ENCODE measurements at places on chromosomes 3 and 15.

DNA sequence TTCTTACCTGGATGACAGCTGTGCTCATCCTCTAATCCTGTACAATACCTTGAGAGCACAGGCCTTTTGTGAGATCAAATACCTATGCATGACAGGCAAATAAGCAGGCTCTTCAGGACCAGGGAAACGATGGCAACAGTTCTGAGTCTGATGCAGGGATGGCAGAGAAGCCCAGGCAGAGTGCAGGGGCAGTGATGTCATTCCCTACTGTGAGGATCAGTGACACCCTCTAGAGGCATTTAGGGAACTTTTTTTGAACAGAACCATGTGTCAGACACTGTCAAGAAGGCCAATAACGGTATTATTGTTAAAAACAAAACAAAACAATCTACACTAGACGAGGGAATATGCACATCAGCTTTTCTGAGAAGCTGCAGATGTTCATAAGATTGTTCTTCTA is 314.8 kb upstream of the CTDSPL start:
- no peak for DNase-seq

DNA sequence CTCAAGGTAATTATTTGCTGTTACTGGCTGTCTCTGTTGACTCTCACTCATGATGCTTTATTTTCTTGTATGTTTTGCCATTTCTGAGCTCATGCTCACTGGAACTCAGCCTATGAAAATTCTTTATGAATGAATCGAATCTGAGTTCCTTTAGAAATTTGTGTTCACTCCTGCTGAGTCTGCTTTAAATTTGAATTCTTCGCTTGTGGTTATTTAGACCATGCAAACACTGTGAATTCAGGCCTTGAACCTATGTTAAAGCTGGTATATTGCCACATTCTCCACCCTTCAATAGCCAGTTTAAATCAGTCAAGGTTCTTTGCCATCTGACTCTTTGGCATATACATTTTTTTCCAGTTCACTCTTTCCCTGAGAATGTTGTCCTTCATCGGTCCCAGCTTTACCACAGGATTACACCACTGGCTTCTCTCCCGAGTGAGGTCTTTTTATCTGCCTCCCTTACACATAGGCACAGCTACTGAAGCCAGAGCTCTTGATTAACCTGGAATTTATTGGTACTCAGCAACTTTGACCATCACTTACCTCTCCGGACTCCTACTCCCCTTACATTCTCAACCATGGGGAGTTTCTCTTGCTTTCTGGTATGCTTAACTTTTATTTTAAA is 400.6 kb downstream of the VPS13C start:
- no peak for DNase-seq

DNA sequence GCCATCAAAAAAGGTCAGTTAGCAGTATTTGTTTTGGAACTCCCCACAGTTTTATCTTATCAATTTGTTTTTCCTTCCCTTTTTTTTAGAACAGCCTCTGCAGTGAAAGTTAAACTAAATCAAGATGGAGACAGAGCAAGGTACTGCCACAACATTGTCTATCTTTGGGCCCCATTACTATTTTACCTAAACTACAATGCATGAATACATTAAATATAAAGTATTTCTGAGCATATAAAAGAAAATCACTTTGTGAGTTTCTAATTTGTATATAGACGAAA is 139.5 kb downstream of the MEIS2 start:
- no peak for DNase-seq

DNA sequence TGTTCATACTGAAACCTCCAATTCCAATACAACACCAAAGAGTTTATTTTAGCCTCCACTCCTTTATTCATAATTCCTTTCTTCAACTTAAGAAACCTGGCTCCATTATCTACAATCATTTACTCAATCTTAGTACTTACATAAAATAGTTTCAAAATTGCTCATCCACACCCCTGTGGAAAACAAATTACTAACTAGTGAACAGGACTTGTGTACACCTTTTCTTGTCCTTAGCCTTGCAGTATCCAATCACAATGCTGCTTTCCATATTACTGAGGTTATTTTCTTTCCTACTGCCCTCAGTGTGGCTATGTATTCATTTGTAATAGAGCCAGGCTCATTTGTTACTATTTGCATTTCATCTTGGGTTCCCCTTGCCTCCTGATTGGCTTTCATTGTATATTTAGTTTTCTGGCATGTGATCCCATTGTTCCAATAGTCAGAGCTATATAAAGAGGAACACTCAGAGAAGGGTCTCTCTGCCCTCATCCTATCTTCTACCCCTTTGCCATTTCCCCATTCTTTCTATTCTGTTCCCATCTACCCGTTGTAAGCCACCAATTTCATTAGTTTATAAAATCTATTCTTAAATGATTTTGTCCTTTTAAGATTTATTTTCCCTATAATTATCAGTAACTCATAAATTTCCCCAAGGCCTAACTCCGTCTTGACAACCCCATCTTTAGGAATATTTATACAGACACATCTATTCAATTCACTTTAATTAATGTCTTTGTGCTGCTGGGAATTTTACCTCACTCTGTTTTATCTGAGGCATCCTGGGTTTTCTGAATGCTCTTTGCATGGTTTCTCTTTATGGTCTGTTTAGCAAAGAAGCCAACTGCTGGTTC is 67.9 kb upstream of the RBP1 start:
- DNase-seq: no peak

DNA sequence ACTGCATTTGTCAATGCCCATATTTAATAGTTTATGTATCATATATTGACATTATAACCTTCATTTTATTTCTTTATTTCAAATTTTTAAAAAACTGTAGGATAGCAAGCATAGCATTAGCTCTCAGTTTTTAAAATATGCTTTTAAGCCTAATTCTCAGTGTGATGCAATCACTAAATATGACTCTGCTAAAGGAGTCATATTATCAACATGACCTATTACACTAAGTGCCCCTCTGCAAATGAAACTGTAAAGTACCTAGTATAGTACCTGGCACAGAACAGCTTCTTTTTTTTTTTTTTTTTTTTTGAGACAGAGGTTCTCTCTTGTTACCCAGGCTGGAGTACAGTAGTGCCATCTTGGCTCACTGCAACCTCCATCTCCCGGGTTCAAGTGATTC is 179.4 kb upstream of the CGNL1 start:
- no peak for DNase-seq

DNA sequence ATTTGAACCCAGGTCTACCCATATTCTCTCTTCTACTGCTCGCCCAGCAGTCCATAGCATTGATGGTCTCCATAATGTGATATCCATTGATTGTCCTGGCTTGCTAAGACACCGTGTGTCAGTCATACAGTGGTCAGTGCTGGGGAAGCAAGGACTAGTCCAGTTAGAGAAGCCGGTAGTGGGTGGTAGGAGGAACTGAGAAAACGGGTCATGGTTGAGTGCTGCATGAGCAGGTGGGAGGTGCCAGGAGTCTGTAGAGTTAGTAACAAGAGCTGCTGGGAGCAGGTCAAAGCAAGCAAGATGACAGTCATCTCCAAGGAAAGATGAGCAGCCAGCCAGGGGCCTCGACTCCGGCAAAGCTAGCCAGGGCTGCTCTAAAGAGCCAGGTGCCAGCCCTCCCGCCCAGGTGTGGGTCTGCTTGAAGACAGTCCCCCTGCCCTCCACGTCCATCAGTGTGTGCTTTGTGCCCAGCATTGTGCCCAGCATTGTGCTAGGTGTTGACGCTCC is 29.5 kb upstream of the USP3 start:
- no peak for DNase-seq

GRCh38 chr3:78255403-78255802 is 1215.5 kb downstream of the ROBO2 start:
- no peak for DNase-seq

DNA sequence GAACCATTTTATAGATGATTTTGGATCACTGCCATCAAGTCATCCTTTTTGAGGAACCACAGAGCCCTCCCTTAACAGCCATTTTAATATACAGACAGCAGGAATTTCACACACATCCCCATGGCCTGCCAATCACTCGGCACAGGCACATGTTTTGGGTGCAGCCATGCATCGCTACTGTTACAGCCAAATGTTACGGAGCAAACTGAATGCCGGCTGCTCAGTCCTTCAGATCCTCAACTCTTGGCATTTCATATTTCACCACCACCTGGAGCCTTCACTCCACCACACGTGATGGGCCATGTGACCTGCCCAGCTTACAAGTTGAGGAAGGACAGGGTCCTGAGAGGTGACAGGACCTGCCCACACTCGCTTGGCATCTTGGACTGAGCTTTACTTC is 90.8 kb downstream of the OXNAD1 start:
- DNase-seq: no peak

DNA sequence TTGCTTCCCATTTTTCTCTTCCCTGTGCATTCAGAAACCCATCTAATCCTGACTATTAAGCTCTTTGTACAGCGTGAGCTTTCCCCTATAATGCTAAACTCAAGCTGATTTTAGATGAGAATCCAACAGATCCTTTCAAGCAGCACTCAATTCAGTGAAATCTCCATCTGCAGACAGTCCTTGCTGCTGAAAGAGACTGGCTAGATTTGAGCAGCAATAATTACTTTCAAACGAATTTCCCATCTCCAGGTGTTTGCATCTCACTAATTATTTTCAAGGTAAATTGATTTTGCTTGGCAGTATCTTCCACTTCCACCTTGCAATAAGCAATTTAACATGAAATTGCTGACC is 49.5 kb upstream of the SLC7A14 start:
- no peak for DNase-seq

GRCh38 chr3:194587438-194587931 is 45.7 kb downstream of the TMEM44 start:
- DNase-seq: peak; percentile 24

- no peak for DNase-seq
These were observed 50.5 kb downstream of the CHST2 start for GRCh38 chr3:143170074-143170473.

- no peak for DNase-seq
These were observed 55.4 kb downstream of the RARB start for GRCh38 chr3:25483456-25483855.

- DNase-seq: no peak
These were observed 52.8 kb upstream of the NTRK3 start for GRCh38 chr15:88309363-88309762.

DNA sequence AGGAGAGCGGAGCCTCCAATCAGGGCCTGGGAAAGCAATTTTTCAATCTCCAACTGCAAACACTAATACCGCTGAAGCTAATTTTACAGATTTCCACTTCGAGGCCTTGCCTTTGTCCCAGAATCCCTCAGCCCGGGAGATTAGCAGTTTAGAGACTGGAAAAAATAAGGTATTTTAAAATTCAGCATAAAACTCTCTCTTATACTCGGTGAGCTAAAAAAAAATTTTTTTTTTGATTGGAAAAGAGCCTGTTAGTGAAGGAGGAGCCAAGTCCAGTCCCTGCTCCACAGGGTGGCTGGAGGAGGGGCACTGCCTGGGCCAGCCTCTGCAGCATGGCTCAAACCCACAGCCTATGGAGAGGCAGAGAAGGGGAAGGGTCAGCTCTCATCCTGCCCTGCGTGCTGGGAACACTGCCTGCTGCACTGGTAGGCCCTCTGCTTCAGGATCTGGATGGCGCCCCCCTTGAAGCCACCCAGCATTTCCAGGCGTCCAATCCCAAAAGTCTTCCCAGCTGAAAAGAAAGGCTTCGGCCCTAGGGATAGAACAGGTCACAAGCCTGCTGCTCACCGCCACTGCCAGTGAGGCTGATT is 48.9 kb downstream of the CACNA2D2 start:
- DNase-seq: no peak

- DNase-seq: peak; percentile 14
These were observed 40.7 kb downstream of the LDHAL6B start for GRCh38 chr15:59247364-59247763.

DNA sequence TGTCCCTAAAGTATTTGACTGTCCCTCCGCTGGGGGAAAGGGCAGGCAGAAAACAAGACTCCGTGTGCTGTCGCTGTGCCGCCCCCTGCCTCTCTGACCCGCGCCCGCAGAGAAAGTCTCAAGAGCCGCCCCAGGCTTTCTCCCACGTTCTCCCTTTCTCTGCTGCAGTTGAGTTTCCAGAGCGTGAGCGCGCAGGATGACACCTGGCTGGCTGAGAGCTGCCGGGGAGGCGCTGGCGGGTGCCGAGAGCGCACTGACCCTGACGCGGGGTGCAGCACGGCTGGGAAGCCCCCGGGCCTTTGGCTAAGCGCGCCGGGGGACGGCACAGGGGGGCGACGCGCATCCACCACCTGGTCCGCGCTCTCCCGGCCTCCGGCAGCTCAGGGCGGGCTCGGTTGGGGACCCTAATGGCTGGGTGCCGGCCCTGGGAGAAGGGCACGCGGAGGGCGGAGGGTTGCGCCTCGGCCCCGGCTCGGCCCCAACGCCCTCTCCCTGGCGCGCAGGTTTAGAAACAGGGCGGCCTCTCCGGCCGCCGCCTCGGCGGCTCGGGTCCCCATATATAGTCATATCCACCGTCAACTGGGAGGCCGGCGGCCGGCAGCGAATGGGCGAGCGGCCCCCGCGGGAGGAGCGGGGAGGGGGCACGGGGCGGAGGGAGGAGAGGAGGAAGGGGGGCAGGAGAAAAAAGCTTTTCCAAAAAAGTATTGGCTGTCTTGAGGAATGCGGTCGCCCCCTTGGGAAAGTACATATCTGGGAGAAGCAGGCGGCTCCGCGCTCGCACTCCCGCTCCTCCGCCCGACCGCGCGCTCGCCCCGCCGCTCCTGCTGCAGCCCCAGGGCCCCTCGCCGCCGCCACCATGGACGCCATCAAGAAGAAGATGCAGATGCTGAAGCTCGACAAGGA is at the start of gene TPM1:
Gene TPM1, plus strand, starts transcription at position 774 of the 903 bp plus-strand sequence. Its CDS starts 83 bp downstream, at position 857.
- DNase-seq: no peak

DNA sequence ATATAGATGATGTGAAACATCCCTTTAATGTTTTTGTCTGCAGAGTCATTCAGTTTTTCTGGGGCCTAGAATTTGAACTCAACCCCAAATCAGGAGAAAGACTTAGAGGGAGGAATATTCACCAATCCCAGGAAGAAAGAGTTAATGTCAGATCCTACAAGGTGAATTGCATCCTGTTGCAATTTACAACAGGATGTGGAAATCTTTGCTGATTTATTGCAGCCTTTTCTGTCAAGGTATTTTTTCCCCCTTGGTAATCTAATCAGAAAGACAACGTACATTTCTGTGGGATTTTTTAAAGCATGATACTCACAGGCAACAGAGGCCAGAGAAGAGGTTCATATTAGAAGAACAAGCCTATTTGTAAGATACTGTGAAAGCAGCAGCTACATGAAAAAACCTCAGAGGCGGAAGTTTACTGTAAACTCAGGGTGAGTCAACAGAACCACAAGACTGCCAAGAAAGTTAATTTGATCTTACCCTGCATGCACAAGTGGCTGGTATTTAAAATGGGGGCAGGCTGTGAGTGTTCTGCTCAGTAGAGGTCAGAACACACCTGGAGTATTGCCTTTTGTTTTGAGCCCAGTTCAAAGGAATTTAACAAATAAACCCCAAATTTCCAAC is 531.9 kb downstream of the AGBL1 start:
- DNase-seq: no peak

GRCh38 chr3:28994161-28994905 is 286.5 kb upstream of the RBMS3 start:
- DNase-seq: no peak

GRCh38 chr3:65560901-65561300 is 477.8 kb downstream of the MAGI1 start:
- DNase-seq: no peak
